ENCODE measurements at places on chromosomes 3 and 15.

GRCh38 chr3:150069154-150069527 is 98.4 kb upstream of the PFN2 start:
- no peak overlapping the region for H3K4me3 ChIP-seq
- H3K27me3 ChIP-seq, result peaks cover 41% of the 10 kb centered on the region
- H3K4me1 ChIP-seq, result no peaks in the 10 kb centered on the region
- H3K27ac ChIP-seq, result no peak overlapping the region
- no peaks in the 10 kb centered on the region for H3K36me3 ChIP-seq

- peak overlapping the region; percentile 27 for H3K4me3 ChIP-seq
- H3K4me1 ChIP-seq, result peaks cover 71% of the 10 kb centered on the region
- no peak for DNase-seq
- no peaks in the 10 kb centered on the region for H3K27me3 ChIP-seq
- H3K36me3 ChIP-seq, result peaks cover 19% of the 10 kb centered on the region
Observed at GRCh38 chr15:51837792-51838251, 8.4 kb downstream of the TMOD3 start.

- H3K36me3 ChIP-seq, result no peaks in the 10 kb centered on the region
- H3K4me1 ChIP-seq, result peaks cover 3% of the 10 kb centered on the region
- peak; percentile 33 for DNase-seq
- no peak overlapping the region for H3K4me3 ChIP-seq
Observed at GRCh38 chr3:46659285-46659684, 34.2 kb downstream of the ALS2CL start.

- peaks cover 14% of the 10 kb centered on the region for H3K4me1 ChIP-seq
- H3K27me3 ChIP-seq, result peaks cover 56% of the 10 kb centered on the region
- no peak within 1 kb of the TSS for H3K27ac ChIP-seq
- no peak for DNase-seq
- no peaks in the 10 kb centered on the region for H3K36me3 ChIP-seq
Observed at GRCh38 chr15:89654847-89655805, at the start of gene KIF7. TSS of gene KIF7 (minus strand) at chr15:89655467. CDS start at chr15:89652930, 2,537 bp downstream.

DNA sequence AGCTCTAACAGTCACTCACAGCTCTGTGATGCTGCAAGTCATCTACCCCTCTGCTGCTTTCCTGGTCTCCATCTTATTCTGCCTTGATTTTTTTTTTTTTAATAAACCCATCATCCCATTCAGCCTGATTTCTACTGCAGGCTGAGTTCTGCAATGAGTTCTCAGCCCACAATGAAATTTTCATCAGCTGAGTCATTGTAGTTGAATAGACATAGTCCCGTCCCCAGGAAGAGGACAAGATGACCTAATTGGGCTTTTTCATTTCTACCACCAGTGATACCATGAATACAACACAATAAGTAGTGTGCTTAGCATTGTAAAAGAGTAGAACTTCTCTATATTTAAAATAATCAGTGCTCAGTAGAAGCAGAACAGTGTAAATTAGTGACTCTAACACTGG is 59.3 kb downstream of the C3orf85 start:
- no peak overlapping the region for H3K27ac ChIP-seq
- H3K27me3 ChIP-seq, result peaks cover 2% of the 10 kb centered on the region
- no peaks in the 10 kb centered on the region for H3K4me1 ChIP-seq
- DNase-seq, result no peak

GRCh38 chr3:186642014-186642413 is 1.8 kb downstream of the FETUB start:
- H3K4me3 ChIP-seq, result no peak overlapping the region
- H3K27me3 ChIP-seq, result peaks cover 27% of the 10 kb centered on the region
- no peak overlapping the region for H3K27ac ChIP-seq
- H3K4me1 ChIP-seq, result peaks cover 24% of the 10 kb centered on the region

DNA sequence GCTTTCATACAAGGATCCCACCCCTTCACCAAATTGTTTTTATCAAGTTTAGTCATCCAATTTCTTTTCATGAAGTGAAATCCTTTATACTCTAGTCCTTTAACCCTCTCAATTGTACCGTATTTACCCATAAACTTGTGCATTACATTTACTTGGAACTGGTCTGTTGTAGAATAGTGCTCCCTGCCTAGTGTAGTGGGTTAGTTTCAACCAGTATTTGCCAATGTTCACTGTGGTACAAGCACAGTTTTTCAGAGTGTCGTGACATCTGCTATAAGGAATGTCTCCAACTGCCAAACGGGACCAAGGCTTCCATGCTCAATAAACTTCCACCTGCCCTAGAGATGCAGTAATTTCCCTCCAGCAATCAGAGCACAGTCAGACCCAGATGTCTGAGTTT is 211.9 kb downstream of the KCNAB1 start:
- H3K27me3 ChIP-seq, result peaks cover 14% of the 10 kb centered on the region
- no peaks in the 10 kb centered on the region for H3K36me3 ChIP-seq
- DNase-seq, result no peak
- no peak overlapping the region for H3K27ac ChIP-seq
- no peak overlapping the region for H3K4me3 ChIP-seq
- H3K4me1 ChIP-seq, result no peaks in the 10 kb centered on the region

DNA sequence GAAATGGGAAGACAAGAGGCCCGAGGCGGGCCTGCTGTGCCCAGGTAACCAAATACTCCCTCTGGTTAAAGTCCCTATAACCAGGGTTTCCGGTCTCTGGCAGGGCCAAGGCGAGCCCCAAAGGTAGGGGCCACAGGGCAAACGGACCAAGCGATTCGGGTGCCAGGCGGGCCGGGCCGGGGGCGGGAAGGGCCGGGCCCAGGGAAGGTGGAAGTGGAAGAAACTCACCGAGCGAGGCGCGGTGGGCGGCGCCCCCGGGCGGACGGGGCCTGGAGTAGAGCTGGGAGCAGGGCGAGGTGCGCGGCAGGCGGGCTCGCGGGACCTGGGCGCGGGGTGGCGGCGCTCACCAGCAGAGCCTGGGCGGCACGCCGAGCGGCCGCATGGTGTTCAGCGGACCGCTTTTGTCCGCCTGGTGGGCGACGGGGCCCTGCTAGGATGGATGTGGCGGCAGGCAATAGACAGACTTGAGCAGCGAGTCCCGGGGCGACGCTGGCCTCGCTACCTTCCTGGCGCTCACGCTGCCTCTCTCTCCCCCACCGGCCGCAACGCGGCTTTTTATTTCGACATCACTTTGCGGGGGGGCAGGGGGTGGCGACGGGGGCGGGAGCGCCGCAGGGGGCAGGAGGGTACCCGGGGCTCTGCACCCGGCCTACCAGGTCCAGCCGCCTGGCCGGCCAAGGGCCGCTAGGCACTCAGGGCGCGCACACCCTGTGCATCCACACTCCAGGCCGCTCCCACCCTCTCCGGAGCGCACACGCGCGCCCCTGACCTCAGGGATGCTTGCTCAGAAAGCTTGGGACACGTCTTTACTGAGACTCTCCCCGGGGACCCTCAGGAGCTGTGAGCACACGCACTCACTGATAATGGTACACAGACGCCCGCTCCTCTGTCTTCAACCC is at the start of gene GATA2:
TSS of gene GATA2 (minus strand) at position 531 of the 899 bp plus-strand sequence. CDS start 6,170 bp downstream, outside the sequence.
- no peak for DNase-seq
- peaks cover 77% of the 10 kb centered on the region for H3K27me3 ChIP-seq
- H3K4me3 ChIP-seq, result no peak within 1 kb of the TSS
- H3K27ac ChIP-seq, result no peak within 1 kb of the TSS
- no peaks in the 10 kb centered on the region for H3K36me3 ChIP-seq

GRCh38 chr3:192727032-192727847 is at the start of gene FGF12:
TSS of gene FGF12 (minus strand) at chr3:192727541.
- H3K4me3 ChIP-seq, result no peak within 1 kb of the TSS
- no peak for DNase-seq
- H3K27me3 ChIP-seq, result peaks cover 12% of the 10 kb centered on the region
- H3K4me1 ChIP-seq, result no peaks in the 10 kb centered on the region
